ENCODE measurements at places on chromosomes 11 and 22.
A peak's percentile ranks its signal among the peaks of the same experiment; 100 is the strongest.

DNA sequence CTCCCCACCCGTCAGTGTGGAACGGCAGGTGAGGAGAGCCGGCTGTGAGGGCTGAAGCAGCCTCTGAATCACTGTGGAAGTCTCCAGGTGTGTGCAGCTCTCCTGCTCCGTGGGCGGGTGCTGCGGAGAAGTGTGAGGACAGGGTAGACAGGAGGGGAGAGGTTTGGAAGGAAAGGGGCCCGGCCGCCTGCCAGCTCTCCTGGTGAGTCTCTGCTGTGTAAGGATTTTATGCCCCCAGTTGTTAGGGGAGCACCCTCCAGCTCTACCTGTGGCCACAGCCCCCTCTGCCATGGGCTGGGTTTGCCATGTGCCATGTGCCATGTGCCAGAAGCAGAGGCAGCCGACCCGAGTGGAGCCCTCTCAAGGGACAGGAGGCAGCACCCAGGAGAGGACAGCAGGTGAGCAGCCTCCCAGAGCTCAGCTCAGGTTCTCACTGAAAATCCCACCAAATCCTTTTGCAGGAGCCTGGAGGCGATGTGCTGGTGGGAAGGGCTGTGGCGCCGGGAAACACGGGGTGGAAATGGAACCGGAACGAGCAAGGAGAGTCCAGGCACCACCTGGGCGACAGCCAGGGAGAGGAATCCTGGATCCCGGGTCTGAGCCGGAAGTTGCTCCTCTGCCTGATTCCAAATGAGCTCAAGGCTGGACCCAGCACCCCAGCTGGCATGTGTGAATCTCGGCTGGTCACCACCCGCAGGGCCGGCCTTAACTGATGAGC lies 804.4 kb downstream of the BRD1 start:
- DNase-seq, result no peak

GRCh38 chr11:64048042-64048854 lies 12.5 kb downstream of the FLRT1 start:
- no peak for DNase-seq

DNA sequence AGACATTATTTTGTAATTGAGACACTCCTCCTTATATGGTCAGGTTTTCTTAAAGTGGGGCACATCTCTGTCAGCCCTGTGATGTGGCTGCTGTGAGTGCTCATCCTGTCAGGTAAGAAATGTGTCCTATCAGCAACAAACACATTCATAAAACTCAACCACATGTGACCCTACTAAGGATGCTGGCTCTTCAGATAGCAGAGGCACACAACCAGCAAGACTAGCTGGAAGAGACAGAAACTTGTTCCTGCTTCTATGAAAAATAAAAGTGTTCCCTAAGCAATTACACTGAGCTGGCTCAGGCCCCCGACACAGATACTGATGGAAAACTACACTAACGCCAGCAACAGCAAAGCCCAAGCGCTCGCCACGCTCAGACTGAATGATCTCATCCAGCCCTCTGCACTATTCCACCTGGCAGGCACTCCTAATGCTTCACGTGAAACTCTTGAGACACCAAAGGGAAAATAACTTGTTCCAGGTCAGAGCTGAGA lies 49.8 kb upstream of the CYP2D6 start:
- DNase-seq, result no peak

GRCh38 chr11:92702037-92702804 lies 267.2 kb upstream of the MTNR1B start:
- DNase-seq, result no peak

DNA sequence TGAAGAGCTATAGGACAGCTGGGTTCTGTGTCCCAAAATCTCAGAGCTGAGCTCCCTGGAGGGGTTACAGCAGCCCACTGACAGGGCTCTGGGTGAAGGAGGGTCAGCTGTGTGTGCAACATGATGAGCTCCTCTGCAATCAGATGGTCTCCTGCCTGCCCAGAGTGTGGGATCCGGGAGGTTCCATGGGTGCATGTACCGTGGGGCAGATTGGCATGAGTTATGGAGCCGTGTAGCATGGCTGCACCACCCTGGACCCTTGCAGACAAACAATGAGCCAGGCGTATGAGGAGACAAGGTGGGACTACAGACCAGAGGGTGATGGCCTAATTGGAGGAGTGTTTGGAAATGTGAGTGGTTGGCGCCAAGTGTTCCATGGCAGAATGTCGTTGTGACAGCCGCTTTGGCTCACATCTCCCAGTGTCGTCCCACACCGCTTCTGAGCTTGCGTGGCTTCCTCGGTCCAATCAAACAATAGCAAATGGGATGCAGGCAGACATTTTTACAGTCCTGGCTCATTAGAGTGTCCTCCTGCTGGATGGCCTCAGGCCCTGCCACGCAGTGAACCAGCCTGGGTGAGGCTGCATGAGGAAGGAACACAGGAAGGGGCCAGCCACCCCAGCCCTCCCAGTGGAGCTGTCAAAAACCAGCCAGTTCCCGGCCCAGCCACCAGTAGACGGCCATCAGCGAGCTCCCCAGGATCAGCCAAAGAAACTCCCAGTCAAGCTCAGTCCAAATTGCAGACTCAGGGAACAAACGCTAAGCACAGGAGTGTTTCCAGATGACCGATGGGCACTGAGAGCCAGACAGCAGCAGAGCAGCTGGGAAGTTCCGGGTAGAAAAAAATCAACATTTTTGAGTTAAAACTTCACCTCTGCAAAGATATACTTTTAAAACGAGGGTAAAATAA lies 1066.9 kb downstream of the BRD1 start:
- no peak for DNase-seq

- DNase-seq, result no peak
Observed at GRCh38 chr11:128766591-128767081, 72.8 kb downstream of the FLI1 start.

GRCh38 chr22:46963672-46964545 lies 201.5 kb downstream of the TBC1D22A start:
- no peak for DNase-seq

GRCh38 chr11:19442554-19442910 lies 201.8 kb upstream of the E2F8 start:
- no peak for DNase-seq

- peak; percentile 36 for DNase-seq
Observed at GRCh38 chr11:75996523-75997442, 181.8 kb downstream of the UVRAG start.

DNA sequence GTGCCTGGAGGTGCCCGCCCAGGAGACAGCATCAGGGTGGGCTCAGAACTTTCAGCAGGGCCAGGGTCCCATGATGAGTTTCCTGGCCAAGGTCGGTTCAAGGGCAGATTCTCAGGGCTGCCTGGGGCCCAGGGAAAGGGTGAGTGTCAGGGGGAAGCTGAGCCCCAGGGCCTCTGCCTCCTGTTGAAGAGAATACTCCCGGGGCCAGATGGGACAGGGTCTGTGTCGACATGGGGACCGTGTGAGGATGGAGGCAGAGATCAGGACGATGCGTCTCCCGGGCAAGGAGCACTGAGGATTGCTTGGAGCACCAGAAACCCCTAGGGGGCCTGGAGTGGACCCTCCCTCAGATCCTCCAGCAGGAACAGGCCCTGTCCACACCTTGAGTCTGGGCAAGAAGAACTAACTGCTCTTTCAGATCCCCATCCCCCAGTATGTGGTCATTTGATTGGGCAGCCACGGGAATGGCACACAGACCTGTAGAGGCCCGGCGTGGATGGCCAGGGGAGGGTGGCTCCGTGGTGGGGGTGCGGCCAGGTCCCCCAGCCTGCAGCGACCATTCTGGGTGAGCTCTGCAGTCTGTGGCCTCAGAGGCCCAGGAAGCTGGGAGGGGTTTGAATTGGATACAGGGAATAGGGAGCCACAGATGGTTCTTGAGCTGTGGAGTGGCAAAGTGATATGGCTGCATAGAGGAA lies 1078.7 kb downstream of the BRD1 start:
- DNase-seq, result no peak

DNA sequence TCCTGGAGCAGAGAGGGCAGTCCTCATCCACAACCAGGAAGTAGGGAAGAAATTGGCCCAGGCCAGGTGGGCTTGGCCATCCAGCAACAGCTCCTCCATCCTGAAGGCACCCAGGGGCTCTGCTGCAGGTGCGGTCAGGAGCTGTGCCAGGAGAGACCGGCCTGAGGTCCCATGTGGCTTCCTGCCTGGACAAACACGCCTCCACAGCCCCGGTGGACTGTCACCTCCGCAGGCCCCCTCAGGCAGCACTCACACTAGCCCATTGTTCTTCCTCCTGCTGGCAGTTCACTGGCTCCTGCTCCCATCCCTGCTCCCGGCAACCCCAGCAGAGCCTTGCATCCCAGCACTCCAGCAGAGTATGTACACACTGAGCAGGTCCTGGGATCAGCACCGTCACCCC lies 16.0 kb upstream of the POU2AF1 start:
- no peak for DNase-seq

GRCh38 chr22:28810821-28811491 lies 10.6 kb upstream of the XBP1 start:
- DNase-seq, result no peak

DNA sequence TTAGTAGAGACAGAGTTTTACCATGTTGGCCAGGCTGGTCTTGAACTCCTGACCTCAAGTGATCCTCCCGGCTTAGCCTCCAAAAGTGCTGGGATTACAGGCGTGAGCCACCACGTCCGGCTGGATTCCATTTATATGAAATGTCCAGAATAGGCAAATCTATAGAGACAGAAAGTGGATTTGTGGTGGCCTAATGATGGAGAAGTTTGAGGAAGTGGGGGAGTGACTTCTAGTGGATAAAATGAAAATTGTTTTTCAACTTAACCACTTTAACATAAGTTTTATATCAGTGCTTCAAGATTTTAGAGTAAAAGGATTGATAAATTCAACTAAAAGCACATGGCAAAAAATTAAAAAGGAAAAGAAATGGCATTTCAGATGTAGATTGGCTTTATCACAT lies 66.2 kb downstream of the HIPK3 start:
- DNase-seq, result no peak

DNA sequence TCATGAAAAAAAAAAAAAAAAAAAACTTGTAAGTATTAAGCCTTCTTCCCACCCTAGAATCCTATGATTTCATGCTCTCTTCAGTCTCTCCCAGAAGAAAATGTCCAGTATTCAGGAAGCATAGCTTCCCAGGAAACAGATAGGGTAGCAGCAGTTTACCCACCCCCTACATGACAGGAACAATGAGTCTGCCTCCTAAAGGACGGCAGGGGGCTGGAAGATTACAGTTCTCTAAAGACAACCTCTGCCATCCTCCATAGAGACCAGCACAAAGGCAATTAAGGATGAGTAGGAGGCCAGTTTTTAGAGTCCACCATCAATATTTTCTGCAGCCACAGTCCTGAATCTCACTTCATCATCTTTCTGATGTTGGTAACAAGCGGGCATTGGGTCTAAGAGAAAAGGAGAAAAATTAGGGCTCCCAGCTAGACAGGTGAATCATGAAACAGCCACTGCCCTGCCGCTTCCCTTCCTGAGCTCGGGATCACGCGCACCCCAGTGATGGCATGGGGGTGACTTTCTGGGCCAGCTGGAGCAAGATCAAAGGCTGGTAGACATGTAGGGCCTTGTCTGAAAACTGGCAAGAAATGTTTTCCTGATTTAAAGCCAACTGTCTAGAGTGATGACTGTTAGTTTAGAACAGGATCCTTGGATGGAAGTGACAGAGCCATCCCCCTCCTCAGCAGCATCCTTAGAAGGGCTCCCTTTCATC lies 322.8 kb downstream of the LARGE1 start:
- no peak for DNase-seq

- DNase-seq, result no peak
Observed at GRCh38 chr22:21449531-21450319, 17.5 kb upstream of the TMEM191C start.

DNA sequence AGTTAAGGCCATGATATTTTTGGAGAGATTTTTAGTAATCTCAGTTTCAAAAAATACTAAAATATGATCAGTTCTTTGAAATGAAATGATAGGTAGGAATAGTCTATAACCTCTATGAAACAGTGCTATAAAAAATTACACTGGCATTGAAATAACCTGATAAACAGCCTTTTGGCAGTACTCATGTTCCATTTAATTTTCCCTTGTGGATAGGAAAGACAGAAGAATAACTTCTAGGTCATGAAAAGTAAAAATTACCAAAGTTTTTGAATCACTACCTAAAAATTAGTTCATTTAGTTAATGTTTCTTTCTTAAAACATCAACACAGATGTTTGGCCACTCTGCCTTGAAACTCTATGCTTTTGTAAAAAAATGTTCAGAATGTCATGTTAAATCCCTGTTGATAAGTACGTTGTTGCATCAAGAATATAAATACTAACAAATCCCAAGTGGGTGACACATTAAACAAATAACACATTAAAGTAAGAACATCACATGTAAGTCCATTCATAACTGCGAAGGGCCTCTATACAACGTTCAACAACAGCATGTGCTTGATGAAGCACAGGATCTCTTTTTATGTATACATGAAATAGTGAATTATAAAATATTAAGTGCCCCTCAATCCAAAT lies 290.2 kb downstream of the SWAP70 start:
- no peak for DNase-seq

DNA sequence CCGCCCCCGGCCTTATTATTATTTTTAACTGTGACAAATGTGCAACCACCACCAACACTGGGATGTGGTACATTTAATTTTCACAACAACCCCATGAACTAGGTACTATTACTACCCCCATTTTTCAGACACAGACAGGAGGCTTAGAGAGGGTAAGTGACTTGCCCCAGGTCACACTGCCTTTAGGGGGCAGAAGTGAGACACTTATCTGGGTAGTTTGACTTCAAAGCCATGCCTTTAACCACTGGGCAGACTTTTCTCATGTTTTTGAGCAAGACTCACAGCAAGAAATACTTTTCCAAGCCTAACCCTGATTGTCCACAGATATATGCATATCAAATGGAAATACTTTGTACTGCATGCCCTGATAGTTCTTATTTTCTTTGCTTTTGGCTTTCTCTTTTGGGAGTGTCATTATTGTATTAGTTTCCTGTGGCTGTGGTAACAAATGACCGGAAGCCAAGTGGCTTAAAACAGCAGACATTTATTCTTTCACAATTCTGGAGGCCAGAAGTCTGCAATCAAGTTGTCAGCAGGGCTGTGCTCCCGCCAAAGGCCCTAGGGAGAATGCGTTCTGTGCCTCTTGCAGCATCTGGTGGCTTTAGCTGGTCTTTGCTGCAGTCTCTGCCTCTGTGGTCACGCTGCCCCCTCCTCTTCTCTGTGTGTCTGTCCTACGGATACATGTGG lies 110.8 kb downstream of the GRIK4 start:
- DNase-seq, result no peak

DNA sequence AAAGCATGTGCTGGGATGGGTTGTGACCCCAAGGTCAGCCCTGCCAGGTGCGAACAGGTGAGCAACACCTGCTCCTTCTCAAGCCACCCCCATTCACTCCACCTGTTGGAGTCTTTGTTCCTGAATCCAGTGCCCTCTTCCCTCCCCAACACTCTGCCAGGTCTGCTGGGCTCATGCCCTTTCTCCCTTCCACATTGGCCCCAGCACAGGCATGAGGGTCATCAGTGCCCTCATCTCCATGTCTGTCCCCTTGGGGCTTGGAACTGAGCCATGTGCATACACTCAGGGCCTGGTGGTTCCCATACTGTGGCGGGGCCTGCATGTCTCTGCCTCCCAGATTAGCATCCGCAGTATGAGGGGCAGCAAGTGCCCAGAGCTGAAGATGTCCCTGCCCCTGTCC lies 19.1 kb downstream of the RFPL2 start:
- no peak for DNase-seq

GRCh38 chr11:117146521-117146920 lies 2.4 kb downstream of the PAFAH1B2 start:
- DNase-seq, result no peak
